Epithelial cell of proximal tubule (primary cell): ENCODE measurements at places on chromosomes 16 and 17.

- no peak for DNase-seq
These were observed 288.9 kb upstream of the C16orf82 start for GRCh38 chr16:26777821-26778220.

GRCh38 chr17:12856416-12856815 is 67.1 kb downstream of the ARHGAP44 start:
- DNase-seq: no peak

- no peak for DNase-seq
These were observed 126.0 kb downstream of the TANGO6 start for GRCh38 chr16:68969338-68969737.

GRCh38 chr17:57946798-57947358 is 8.3 kb downstream of the CUEDC1 start:
- DNase-seq: no peak

DNA sequence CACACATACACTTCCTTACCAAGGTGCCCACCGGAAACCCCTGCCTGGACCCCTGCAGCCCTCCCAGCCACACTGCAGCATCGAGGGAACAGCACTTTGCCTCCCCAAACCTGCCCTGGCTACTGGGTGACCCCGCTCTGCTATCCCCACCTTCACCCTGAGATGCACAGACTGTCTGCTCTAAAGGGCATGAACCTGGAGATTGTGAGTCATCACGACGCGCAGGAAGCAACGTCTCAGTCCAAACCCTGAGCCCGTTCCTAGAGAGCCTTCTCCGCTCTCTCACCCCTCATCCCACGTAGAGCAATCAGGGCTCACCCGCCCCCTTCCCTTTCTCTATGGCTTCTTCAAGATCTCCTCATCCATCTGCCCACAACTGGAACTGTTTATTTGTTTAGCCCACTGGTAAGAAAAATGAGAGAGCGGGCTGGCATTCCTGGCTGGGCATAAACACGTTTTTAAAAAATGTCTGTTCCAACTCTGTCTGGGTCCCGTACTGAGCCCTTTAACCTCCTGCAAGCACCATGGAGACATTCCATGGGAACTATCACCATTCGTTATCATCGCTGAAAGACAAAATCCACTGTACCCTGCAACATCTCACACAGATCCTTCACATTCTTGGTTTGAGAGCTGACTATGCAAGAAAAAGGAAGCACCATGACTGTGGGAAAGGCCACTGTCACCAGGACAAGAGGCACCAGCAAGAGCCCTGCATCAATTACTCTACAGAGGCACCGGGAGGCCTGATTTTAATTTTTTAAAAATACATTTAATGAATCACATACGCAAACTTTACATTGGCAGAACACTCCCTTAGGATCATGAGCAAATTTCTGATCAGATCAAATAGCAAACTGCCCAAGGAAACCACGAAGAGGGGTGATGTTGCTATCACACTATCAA is 28.2 kb downstream of the ZFHX3 start:
- peak; percentile 26 for DNase-seq

DNA sequence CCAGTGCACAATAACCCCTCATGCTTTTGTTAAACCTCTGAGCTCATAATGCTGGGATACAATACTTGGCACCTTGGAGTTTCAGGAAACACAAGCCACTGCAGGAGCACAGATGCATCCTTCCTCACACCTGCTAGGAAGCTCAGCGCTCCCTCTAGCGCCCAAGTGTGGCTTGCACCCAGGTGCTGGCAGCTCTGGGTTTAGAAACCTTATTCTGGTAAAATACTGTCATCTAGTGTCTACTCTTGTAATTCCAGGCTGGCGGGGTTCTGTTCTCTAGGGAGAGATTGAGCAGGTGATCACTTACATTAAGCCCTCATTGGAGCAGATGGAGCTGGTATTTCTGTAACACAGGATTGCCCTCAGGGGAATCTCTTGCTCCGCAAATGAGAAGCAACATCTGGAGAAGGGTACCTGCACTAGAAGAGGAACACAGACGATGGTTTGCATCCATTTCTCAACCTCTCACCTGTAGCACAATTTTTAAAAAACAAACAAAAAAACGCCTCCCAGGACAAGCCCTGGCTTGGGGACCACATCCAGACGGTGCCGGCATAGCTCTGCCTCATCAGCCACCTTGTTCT is 1.5 kb downstream of the CCL1 start:
- peak; percentile 47 for DNase-seq

- no peak for DNase-seq
These were observed 1.4 kb downstream of the SRSF2 start for GRCh38 chr17:76735586-76736348.

GRCh38 chr17:62091804-62092203 is 26.7 kb upstream of the MED13 start:
- no peak for DNase-seq

DNA sequence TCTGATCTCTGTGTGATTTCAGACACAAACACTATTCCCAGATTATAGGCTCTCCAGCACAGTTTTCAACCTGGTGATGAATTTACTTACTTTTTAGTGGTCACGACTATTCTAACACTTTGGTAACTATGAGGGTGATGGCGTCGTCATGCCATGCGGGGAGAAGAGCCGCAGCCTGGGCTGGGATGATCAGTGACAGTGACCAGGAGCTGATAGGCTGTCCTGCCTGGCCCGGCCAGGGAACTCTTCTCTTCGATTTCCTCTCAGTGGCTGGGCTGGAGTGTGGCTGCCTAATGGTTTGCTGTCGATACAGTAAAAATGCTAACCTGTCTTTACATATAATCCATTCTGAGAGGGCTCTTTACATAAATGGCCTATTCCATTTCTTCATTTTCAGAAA is 113.1 kb downstream of the IRX3 start:
- DNase-seq: no peak

GRCh38 chr16:57645691-57646387 is 17.4 kb downstream of the ADGRG1 start:
- DNase-seq: no peak

- no peak for DNase-seq
These were observed 293.2 kb downstream of the WWOX start for GRCh38 chr16:78392585-78393195.

DNA sequence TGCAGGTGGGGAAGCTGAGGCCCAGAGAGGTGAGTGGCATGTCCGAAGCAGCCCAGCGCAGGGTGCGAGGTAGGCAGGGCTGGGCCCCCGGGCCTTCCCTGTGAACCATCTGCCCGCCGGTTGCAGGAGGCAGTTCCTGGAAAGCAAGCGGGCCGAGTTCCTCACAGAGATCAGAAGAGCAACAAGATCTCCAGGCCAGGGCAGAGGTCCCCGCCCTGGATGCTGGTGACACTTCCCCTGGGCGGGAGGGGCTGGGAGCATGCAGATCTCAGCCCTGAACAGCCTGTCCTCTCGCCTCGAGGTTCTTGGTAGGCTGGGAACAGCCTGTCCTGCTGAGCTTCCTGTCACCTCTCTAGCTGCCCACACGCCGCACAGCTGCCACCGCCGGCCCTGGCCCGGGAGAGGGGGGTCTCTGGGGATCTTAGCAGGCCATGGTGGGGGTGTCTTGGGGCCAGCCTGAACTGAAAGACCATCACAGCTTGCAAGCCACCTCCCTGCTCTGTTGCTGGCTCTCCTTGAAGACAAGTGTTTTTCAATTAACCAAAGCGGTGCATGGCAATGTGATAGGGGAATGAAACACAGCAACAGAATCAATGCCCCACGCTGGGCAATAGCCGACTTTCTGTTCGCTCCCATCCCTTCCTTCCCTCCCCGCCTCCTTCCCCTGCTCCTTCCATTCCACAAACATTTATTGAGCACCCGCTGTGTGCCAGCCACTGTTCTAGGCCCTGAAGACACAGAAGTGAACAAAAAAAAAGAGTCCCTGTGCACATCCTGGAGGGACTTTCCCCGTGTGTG is 31.7 kb downstream of the SOCS1 start:
- DNase-seq: no peak

DNA sequence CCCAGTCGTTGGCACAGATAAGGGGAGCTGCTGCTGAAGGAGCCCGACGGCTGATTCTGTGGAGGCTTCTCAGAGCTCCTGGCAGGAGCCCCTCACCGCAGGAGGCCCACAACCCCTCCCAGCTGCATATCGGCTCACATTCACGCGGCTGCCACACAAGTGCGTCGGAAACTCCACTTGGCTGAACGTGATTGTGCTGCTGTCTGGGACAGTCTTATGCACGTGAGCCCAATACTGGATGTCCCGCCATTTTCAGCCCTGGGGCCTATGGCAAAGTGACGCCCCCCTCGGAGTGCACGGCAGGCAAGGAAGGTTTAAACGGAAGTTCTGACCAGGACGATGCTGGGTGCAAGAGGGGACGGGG is 8.7 kb upstream of the PITPNA start:
- no peak for DNase-seq

DNA sequence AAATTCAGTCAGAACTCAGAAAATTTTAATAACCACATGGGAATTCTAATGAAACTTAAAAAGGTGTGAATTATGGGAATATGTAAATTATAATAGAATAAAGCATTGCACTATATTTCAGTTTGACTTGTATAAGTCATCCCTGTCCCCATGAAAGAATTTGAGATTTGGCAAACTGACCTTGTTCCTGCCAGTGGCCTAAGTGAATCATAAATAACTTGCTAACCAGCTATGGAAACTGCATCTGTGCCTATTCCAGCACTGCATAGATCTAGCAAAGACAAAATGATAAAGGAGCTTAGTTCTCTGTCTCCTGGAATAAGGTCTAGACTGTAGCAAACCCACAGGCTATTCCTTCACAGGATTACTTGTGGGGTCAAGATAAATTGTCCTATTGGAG is 106.8 kb upstream of the NOG start:
- no peak for DNase-seq

GRCh38 chr17:30824002-30824355 is 513 bp downstream of the CRLF3 start:
- DNase-seq: no peak

- no peak for DNase-seq
These were observed 200.4 kb downstream of the AXIN2 start for GRCh38 chr17:65360961-65361552.

GRCh38 chr16:81349608-81350305 is 35.0 kb downstream of the GAN start:
- DNase-seq: no peak

DNA sequence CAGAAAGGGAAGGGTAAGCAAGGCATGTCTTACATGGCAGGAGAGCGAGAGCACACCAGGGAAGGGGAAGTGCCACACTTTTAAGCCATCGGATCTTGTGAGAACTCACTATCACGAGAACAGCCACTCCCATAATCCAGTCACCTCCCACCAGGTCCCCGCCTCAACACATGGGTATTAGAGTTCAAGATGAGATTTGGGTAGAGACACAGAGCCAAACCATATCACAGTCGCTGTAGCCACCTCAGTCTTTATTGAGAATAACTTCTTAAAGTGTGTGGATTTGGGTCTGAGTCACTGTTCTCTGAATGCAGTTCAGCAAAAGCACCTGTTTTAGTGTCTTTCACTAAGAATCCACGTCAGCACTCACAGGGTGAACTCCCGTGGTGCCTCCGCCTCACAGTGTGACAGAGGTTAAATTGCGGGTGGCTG is 195.2 kb upstream of the CHMP6 start:
- no peak for DNase-seq

GRCh38 chr17:74404789-74405188 is 27.1 kb upstream of the GPRC5C start:
- no peak for DNase-seq

- DNase-seq: no peak
These were observed 465.7 kb downstream of the HAPSTR1 start for GRCh38 chr16:9556949-9557665.

DNA sequence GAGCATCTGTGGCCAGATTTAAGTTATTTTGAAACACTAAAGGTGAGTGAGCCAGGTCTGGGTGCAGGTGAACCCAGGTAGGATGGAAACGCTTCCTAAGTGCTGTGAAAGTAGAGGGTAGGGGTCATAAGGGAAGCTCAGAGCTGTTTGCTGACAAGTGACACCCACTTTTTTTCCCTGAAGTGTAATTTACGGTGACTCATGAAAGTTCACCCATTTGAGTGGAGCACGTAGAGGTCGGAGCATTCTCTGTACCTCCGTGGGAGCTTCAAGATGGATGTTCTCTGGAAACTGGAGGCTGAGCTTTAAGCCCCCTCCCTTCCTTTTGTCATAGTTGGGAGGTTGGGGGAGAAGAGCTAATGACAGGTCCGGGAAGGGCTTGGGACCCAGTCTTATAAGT is 44.3 kb downstream of the MPRIP start:
- DNase-seq: no peak

GRCh38 chr17:30292286-30292858 is 628 bp upstream of the BLMH start:
- DNase-seq: no peak

DNA sequence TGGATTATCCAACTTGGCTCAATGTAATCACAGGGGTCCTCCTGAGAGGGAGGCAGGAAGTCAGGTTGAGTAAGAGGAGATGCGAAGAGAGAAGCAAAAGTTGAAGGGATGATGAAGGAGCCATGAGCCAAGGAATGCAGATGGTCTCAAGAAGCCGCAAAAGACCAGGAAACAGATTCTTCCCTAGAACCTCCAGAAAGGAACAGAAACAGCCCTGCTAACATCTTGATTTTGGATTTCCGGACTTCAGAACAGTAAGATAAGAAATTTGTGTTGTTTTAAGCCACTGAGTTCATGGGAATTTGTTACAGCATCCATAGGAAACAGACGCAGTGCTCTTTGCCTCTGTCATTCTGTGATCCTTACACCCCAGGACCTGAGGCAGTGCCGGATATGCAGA is 26.8 kb downstream of the CMTR2 start:
- no peak for DNase-seq

DNA sequence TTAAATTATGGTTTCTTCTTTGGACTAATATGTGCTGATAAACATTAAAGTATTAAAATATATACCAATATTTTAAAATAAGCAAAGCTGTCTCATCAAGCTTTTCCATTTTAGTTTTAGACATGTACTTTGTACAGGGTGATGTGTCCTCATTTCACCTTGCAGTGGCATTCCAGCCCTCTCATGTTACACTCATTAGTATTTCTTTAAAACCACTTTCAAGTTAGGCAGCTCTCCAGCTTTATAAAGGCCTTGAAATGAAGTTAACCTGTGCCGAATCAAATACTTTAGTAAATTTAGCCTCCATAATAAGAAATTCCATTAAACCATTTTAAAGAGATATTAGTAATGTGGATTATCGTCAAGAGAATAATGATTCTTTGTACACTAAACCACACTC is 107.6 kb upstream of the HLF start:
- peak; percentile 25 for DNase-seq

- no peak for DNase-seq
These were observed 57.2 kb downstream of the TBC1D16 start for GRCh38 chr17:79978548-79978855.

DNA sequence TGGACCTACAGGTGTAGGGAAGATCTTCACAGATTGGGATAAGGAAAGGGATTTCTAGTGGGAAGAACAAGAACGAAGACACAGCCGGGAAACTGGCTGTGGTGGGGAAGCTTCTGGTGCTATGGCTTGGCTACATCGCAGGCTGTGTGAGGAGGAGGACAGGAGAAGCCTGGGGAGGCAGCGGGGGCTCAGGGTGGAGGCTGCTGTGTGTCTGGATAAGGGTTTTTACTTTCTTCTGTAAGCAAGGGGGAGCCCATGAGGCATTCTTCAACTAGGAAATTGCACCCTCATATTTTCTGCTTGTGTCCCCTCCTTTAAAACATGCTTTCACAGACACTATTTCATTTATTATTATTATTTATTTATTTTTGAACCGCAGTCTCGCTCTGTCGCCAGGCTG is 2.9 kb upstream of the RHBDF2 start:
- DNase-seq: no peak

- DNase-seq: no peak
These were observed 459.7 kb downstream of the RBFOX1 start for GRCh38 chr16:7792346-7792745.

- DNase-seq: no peak
These were observed 858 bp upstream of the SMARCE1 start for GRCh38 chr17:40648384-40648968.

- no peak for DNase-seq
These were observed 27.0 kb downstream of the NPTX1 start for GRCh38 chr17:80449194-80449929.
